Right lung (tissue), 10 donors: ENCODE measurements at places on chromosomes 2 and 18. TPM values are rescaled to one million over a fixed set of nuclear protein-coding genes. Genes with fewer than 3 reads are reported as not detected.
A peak's percentile ranks its signal among the peaks of the same experiment; 100 is the strongest.

TUBA4B gene
- polyA plus RNA-seq, result 4.3 TPM

DNA sequence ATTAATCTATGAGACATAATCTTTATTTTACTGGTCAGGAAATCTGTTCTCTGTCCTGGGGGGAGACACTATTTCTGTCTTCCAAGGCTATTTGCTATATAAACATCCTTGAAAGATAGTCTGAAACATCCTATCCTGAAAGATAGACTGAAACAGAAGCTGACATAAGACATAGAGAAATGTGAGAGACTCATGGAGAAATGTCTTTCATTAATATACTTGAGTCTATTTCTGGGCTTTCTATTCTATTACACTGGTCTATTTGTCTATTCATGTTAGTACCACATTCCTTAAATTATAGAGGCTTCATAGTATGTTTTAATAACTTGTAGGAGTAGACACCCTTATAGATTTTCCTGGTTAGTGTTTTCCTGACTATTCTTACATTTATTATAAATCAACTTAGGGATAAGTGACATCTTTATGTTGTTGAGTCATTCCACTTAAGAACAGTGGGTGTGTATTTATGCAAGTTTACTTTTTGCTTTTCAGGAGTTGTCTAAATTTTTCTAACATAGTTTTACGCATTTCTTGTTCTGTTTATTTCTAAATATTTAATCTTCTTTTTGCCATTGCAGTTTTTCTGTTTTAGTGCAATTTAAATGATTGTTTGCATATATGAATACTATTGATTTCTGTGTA lies 244.9 kb upstream of the ZSWIM2 start:
- no peak for DNase-seq

GRCh38 chr18:55585065-55585919 lies 2.7 kb downstream of the TCF4 start:
- DNase-seq, result peak; percentile 58

DNA sequence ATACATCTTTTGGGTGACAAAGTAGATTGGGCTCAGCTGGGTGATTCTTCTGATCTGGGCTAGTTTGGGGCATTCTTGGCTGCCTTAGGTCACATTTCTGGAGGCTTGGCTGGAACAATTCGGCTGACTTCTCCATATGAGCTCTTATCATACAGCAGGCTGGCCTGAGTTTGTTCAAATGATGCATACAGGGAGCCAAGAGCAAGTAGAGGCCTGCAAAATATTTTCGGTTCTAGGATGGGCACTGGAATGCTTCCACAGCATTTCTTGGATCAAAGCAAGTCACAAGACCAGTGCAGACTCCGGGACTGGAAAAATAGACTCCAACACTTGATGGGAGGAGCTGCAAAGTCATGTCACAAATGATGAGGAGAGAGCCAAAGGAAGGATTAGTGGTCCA lies 98.4 kb downstream of the SCG2 start:
- no peak for DNase-seq

KCNE4 gene
- polyA plus RNA-seq, result 5.3 TPM
